Left ventricle myocardium superior (tissue), 1 donor: ENCODE measurements at places on chromosomes 4 and X.

DNA sequence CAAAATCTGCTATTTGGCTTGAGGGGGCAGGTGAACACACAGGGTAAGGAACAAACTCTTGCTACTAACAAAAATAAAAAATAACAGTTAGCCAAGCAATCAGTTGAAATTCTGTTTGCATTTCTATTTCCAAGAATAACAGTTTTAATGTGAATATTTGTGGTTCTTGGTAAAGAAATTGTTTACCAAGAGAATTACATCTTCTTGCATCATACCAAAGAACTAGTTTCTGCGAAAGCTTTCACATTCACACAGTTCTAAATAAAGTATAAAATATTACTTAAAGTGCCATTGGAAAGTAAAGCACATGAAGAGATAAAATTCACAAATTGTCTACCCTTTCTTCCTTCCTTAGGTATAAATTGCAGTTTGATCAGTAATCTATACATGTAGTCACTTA is 54.4 kb downstream of the KLHL4 start:
- no peak for DNase-seq

- DNase-seq: no peak
Measured at GRCh38 chr4:116180157-116180601, 905.2 kb downstream of the TRAM1L1 start.

DNA sequence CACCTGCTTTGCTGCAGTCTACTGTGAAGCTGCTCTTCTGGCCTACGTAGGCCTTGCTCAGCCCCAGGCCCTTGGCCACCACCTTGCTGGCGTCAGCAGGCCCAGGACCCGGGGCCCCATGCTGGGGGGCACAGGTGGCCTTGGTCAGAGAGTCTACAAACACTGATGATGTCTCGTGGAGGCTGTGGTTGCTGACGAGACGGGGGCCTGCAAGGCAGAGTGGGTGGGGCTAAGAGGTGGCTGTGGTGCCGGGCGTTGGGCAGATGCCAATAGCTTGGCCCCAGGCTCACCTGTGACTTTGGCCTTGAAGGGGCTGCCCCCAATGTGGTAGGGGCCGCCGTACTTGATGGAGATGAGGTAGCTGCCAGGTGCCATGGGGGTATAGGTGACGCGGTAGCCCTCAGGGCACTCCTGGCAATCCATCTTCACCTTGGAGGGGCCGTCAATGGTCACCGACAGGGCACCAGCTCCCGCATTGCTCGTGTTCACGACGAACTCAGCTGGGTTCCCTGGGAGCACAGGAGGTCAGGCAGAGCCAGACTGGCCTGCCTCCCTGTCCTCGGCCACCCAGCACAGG is 25.0 kb downstream of the FLNA start:
- peak; percentile 19 for DNase-seq

DNA sequence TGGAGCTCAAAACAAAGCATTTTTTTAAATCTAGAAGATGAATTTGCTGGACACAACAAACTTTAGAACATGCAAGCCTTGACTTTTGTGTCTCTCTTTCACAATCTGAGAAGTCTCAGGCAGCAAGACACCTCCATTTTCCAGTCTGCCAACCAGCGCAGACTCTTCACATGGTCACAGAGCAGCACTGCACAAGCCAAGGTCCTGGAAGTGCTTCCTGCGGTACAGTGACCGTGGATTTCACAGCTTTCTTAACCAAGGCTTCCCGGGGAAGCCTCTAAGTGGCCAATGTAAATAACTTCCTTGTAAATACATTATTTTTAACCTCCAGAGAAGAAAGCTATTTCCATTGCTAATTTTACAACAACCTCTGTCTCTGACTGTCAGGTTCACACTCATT is 31.2 kb downstream of the ZNF827 start:
- no peak for DNase-seq

DNA sequence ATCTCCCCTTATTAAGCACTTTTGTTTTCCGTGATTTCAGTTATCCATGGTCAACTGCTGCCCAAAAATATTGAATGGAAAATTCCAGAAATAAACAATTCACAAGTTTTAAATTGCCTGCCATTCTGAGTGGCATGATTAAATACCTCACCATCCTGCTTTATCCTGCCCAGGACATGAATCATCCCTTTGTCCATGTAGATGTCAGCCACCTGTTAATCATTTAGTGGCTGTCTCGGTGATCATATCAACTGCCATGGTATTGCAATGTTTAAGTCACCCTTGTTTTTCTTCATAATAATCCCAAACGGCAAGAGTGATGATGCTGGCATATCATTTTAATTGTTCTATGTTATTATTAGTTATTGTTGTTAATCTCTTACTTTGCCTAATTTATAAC is 79.8 kb upstream of the LHFPL1 start:
- no peak for DNase-seq

DNA sequence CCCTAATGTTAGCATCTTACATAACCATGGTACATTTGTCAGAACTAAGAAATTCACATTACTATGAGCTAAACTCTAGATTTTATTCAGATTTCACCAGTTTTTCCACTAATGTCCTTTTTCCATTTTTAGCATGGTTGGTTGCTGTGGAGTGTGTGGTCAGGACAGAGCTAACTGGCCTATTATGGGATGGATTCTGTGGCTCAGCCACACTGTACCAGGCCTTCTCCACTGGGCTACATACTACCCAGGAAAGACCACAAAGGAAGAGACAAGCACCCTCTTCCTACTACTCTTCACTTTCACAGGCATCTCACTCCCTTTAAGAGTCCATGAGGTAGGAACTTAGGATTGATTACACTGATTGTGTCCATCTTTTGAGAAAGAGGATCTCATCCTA is 67.4 kb downstream of the ZNF827 start:
- DNase-seq: no peak

GRCh38 chr4:147192679-147193078 is 247.0 kb upstream of the TTC29 start:
- no peak for DNase-seq

DNA sequence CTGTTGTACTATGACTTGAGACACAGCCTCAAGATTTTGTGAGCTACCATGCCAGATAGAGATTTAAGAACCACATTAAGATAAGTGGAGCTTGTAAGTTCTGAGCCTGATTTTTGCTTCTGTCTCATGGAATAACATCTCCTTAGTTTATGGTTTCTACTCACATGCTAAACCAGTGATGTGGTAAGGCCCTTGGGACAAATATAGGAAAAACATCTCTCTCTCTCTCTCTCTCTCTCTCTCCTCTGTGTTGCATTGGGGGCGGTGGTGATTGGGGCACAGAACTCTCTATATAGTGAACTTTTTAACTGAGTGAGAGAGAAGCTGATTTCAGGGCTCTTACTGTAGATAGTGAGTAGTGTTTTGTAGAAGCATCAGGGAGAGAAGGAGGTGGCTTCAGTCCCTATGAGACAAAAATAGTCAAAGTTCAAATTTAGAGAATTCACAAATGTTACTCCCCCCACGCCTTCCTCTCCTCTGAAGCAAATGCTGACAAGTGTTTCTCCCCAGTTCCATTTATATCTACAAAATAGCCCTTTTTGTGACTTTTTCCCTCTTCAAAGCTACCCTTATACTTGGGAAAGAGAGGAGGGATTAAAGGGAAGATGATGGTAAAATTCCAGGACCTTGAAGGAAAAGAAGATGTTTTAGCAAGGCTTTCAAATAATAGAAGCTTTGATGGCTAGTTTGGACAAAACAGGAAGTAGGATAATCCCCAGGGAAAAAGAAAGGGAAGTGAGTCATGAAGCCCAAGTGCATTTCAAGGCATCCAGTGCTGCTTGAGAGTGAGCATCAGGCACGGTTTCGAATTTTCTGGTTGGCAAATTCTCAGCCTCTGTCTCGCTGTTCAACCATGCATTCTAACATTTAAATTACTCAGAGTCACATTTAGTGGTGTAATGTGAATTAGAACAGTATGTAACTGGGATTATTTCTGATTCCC is 134.3 kb upstream of the AP1S2 start:
- DNase-seq: no peak

DNA sequence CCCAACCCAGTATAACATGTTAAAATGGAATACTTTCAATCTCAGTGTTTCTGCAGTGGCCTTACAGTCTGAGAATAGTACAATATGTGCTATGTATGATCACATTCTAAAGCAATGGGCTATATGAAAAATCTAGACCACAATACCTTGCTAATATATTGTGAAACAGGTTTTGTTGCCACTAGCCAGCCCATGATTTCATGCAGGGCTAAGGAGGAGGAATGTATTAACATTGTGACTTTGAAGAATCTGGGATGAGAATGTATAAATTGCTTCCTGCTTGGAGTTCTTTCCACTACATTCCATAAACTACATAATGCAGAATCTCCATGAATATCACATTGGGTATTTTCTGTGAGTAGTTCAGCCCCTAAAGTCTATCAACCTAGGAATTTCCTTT is 935.4 kb upstream of the GRIA3 start:
- no peak for DNase-seq

GRCh38 chr4:1403591-1404572 is 2.4 kb downstream of the NKX1-1 start:
- DNase-seq: no peak

DNA sequence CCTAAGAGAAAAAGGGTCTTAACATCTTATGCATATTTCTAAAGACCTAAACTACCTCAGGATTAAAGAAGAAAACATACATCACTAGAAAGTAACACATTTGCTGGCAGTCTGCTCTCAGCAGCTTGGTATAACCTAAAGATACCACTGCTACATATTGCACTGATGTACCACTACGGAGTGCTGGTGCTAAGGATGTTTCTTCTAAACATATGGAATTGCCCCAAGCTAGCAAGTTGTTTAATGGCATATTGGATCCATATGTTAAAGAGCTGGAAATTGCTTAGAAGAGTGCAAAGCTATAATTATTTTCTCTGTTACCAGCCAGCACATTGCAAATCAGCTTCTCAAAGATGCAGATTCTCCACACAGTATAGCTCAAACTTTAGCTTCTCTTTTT is 436.5 kb upstream of the GALNTL6 start:
- no peak for DNase-seq

DNA sequence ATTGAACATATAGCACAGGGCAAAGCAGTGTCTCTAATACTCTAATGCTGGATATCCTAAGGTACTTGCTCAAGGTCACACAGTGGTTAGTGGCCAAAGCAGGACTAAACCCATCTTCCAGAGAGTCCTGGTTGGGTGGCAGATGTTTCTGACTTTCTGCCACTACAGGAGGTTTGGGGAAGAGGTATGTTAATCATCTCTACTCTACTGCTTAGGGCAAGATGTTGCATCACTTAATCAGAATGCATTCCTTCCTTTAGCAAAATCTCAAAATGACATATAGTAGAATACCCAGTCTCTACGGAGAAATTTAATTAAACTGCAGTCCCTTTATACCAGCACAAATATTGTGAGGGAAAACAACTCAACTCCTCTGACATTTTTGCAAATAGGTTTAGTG is 190.7 kb upstream of the FAM241A start:
- DNase-seq: no peak

DNA sequence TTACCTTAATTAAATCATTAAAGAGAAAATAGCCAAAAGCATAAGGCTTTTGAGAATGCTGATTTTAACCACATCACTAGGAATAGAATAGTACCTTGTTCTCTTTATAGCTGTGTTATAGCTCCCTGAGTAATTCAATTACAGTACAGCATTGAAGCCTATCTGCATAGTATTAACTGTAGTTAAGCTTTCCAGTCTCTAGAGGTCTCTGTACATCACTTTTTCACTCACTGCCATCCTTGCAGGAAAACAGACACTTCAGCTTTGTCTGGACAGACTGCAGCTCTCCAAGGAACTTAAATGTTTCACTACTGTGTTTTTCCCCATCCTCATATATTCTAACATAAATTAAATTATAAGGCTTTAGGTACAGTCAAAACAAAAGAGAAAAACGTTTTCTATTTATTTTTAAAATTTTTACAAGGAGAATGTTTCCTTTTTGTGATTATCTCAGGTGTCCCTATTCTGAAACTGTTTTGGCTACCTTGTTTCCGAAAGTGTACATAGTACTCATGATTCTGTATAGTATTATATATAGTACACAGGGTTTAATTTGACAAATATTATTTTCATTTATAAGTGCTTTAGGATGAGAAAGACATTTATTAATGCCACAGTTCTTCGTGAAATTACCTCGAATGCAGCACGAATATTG is 407.9 kb downstream of the PCDH18 start:
- DNase-seq: no peak

DNA sequence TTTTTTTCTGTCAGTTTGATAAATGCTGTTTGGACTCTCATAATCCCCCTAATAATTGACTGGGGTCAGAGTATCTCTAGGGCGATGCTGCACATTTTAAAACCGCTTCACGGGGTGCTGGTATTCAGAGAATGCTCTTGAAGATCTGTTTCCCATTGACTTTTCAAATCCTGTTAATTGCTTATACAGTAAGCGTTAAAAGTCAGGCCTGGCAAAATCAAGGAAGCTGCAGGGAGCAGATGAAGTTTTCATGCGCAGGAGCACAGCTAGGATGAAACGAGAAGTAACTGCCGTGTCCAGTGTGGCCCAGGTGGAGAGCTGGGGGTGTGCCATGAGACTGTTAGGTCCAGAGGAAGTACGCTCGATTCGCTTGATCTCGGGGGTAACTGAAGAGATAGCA is 312.9 kb downstream of the TRIML1 start:
- DNase-seq: no peak
